Thyroid gland (tissue), 4 donors: ENCODE measurements at places on chromosomes 11 and 22.
A peak's percentile ranks its signal among the peaks of the same experiment; 100 is the strongest.

DNA sequence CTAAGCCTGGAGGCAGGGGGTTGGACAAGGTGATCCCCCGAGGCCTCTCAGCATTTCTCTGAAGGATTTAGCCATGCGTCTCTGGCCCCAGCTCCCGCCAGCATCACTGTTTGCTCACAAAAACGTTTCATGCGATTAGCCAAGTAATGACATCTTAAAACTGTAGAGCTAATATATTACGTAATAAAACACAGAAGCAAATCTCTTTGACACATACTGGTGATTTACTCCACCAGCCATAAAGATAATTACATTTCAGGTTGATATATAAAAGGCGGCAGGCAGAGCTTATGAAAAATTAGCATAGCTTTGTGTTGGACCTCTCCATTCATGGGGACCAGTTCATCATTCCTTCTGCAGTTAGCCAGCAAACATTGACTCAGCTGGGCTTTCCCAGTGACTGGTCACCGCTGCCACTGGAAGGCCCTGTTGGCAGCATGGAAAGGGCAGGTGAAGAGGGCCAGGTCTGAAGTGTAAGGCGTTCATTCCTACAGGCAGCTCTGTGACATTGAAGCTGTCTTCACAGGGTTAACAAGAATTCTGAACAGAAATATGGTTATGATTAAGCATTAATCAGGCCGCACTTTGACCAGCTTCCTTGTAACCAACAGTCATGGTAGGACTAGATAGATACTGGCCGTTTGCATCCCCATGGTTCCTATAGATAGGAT is 150.3 kb downstream of the NECTIN1 start:
- no peak for DNase-seq

DNA sequence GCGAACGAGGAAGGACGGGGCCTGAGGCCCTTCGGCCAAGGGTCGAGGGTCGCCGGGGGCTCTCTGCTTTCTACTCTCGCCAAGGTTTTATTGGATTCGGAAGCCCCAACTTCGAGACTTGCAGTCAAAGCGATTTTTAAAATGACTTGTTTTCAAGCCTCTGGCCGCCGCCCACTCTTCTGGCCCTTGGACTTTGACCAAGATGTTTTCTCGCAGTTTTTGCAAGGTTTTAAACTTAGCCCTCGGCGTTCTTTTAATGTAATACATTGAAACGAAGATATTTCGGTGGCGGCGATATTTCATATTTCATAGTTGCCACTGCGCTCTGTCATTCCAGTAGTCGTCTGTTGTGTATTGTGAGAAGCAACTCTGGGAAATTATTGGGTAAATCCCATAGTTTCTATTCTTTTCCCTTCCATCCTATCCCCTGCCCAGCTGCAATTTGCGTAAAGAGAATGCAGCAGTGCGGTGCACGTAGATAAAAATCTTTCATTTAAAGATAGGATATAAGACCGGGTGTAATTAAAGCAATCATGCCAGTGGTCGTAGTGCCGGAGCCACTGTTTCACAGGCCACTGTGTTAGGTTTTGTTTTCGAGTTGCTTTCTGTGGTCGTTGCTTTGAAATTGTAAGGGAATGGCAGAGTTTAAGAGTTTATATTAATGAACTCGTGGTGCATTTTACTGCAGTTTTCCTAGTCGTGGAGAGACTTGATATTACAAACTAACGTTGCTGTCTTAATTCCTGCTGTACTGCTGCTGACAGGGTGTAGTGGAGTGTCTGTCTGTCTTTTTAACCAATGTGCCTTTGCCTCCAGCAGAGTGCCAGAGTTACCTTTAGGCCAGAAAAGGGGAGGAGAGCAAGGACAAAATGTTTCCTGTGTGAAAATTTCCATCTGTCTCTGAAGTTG is 702 bp downstream of the BIRC2 start:
- DNase-seq, result peak; percentile 47

DNA sequence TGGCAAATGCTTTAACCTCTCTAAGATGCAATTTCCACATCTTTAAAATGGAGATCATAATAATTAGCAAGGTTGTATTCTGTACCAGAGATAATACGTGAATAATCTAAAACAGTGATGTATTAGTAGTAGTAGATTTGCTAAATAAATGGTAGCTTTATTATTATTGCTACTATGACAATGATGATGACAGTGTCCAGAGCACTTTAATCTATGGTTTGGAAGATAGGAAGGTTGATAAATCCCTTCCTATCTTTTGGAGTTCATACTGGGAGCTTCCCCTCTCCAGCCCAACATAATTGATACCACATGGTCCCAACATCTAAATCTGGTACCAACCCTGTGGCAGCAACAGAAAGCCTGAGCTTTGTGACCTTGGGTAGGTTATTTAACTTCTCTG is 267.8 kb downstream of the FAT3 start:
- no peak for DNase-seq

DNA sequence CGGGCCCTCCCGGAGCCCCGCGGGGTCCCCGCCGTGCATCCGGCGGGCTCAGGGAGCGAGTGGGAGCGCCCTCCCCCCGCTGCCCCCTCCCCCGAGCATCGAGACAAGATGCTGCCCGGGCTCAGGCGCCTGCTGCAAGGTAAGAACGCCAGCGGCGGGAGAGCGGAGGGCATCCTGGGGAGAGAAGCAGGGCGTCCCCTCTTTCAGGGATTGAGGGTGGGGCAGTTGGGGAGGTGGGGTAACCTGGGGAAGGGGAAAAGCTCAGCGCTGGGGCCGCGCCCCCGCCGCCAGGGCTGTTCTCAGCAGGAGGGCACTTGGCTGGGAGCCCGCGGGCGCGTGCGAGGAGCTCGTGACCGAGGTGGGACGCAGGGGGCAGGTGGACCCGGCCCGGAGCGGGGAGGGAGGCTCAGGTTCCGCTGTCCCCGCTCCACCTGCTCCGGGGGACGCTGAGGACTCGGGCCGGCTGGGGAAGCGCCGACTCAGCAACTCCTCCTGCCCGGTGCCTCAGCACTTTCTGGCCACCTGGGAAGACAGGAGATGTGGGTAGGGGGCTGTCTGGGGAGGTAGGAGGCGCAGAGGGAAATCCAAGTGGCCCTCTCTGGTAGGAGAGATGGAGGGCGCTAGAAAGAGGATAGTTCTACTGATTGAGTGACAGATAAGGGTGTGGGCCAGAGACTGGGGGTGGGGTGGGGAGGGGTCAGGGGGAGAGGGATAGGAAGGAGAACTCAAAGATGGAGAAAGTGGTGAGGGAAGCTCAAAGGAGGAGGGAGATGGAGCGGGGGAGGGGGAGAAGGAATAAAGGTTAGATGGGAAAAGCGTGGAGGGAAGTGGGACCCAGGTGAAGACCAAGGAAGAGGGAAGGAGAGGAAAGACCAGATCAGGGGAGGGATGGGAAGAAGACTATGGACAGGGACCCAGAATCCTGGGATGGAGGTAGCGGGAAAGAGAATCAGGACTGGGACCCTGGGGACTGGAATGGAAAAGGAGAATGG is 726 bp downstream of the RTN4RL2 start:
- DNase-seq, result peak; percentile 65

GRCh38 chr11:115682888-115683287 is 178.7 kb upstream of the CADM1 start:
- DNase-seq, result no peak

DNA sequence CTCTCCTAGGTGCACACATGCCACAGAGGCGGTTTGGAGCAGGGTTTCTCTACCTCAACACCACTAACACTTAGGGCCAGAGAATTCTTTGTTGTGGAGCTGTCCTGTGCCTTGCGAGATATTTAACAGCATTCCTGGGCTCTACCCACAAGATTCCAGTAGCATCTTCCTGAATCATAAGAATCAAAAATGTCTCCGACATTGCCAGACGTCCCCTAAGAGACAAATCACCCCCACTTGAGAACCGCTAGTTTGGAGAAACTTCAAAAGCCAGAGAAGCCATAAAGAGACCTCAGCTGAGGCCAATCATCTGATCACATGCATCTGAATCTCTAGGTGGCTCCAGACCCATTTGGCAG is 16.1 kb downstream of the MFNG start:
- no peak for DNase-seq

GRCh38 chr11:88310246-88310645 is 27.3 kb downstream of the CTSC start:
- DNase-seq, result no peak

DNA sequence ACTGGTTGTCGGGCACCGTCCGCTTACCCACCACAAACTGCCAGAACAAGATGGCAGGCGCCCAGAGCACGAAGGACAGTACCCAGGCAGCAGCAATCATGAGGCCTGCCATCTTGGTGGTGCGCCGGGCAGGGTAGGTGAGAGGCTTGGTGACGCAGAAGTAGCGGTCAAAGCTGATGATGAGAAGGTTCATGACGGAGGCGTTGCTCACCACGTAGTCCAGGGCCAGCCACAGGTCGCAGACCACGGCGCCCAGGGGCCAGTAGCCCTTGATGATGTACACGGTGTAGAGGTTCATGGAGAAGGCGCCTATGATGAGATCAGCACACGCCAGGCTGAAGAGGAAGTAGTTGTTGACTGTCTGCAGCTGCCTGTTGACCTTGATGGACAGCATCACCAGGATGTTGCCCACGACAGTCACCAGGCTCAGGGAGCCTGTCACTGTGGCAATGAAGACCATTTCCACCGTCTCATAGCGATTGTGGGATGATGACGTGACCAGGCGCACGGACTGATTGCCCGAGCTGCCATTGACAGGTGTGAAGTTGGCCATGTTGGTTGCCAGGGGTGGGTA is 4.6 kb downstream of the MDK start:
- no peak for DNase-seq

DNA sequence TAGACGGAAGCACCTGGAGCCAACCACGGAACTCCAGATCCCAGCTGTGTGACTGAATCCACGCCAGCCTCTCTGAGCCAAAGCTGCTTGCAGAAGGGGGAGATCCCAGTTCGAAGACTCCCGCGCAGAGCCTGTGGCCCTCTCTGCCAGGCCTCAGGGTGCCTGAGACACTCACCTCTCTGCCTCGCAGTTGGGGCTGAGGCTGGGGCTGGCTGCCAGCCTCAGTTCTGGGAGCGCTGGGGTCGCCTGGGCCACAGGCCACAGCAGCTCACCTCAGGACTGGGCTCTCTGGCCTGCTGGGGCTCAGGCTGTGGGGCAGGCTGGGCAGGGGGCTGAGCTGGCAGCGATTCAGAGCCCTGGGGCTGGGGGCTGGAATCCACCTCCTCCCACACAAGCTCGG is 8.2 kb upstream of the IGF2 start:
- no peak for DNase-seq

- no peak for DNase-seq
These were observed 101.6 kb upstream of the CARD18 start for GRCh38 chr11:105241136-105241535.

DNA sequence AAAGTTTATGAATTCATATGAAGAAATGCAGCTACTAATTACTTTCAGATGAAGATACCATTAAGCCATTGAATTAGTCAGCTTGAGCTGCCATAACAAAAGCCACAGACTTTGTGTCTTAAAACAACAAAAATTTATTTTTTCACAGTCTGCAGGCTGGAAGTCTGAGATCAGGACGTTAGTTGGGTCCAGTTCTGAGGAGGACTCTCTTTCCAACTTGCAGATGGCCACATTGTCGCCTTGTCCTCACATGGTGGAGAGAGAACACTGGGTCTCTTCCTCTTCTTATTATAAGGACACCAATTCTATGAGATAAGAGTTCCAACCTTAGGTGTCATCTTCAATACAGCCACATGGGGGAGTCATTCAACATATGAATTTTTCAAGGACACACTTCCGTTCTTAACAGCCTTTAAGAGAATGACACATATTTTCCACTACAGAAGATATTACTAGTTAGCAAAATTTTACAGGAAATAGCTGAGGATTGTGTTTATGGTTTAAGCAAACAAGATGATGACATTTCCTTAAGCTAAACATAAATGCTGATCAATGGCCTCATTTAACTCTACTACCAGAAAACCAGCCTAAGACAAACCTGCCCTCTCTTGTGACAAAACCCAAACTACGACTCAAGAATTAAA is 56.0 kb downstream of the DCUN1D5 start:
- no peak for DNase-seq

DNA sequence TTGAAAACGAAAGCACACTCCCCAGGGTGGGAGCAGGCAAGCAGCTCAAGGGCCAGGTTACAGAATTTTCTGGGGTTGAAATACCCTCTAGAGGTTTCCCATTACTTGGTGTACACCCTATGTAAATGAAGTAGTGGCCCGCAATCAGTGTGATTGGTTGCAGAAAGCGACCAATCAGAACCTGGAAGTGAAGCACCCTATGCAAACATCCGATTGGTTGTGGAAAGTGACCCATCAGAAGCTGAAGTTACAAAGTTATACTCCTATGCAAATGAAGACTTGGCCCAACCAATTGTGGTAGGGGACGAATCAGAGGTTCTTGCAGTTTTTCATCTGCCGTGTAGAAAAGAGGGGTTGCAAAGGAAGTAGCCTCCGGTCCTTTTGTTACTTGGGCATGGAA is 19.2 kb downstream of the PRR5 start:
- no peak for DNase-seq

DNA sequence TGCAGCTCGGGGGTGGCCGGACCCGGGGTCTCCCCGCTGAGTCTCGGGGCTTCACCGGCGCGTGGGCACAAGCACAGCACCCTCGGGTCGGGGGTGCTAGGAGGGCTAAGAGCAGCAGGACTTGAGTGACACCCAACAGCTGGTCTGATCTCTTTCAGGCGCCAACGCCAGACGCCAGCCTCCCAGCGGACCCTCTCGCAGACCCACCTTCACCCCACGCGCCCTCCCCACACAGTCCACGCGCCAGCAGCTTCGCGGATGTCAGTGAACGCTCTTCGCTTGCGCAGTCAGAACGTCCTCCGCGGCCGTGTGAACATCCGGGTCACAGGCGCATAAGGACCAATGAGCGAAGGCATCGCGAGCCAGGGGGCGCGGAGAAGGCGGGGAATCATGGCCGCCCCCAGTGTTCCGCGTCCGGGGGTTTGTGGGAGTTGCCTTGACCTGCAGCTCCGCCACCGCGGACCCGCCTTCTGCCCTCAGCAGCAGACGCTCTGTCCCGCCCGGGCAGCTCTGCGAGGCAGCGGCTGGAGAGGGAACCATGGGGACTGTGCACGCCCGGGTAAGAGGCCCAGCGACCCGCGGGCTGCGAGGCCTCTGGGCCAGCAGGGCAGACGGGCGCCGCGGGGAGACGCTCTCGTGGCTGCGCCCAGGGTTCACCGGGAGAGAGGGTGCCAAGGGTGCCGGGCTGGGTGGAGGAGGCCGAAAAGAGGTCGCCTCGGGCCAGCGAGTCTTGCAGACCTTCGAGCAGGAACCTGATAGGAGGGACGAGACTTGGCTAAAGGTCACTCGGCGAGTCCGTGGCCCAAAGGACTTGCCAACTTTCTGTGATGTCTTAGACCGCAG is at the start of gene SAMM50:
SAMM50 (plus strand) TSS at position 403 of the 843 bp plus-strand sequence; CDS start at position 539, 136 bp downstream.
- DNase-seq, result peak; percentile 90

DNA sequence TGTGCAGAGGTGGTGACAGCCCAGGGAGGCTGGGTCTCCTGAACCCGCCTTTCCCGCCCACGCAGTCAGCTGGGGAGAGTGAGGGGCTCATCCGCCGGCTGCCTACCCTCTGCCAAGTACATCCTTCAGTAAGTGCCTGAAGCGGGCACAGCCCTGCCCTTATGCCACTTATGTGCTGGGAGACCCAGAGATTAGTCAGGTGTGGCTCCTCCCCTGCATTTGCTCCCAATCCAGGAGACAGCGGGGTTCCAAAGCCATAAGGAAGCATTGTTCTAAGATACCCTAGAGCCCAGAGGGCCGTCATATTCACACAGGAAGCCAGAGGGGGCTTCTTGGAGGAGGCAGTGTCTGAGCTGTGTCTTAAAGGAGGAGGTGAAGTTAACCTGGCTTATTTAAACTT is 5.8 kb upstream of the PPP6R3 start:
- peak; percentile 57 for DNase-seq
